ENCODE measurements at places on chromosomes 7 and 10.

GRCh38 chr10:22701132-22701826, 13.1 kb downstream of the PIP4K2A start:
- DNase-seq: no peak

DNA sequence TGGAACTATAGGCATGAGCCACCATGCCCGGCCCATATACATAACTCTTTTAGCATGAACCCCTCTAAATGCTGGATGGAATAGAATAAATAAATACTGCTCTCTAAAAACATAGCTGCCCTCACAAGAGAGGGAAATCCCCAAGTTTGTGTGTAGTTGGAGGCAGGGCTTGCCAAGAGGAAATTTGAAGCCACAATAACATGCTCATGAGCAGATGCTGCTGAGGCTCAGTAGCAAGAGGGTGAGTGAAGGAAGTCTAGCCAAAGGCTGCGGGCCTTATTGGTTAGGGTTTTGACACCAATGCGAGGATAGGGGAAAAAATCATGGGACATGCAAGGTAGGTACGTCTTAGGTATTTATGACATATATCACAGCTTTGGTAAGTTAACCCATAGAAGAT, 17.3 kb downstream of the TPK1 start:
- DNase-seq: no peak

DNA sequence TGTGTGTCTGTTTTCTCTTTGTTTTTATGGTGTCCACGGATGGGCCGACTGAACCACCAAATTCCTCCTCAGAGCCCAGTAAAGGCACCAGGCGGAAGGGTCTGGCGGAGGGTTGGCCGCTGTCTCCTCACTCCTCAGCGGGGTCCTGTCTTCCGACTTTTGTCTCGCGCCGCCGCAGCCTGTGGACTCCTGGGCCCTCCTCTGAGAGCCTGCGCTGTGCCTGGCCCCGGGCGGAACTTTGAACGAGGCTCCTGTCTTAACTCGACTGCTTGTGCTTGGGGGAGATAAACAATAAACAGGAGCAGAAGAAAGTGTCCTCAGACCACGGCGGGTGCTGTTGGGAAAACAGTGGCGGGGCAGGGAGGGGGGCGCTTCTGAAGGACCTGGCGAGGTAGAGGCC, 2.2 kb upstream of the FAM20C start:
- DNase-seq: no peak

DNA sequence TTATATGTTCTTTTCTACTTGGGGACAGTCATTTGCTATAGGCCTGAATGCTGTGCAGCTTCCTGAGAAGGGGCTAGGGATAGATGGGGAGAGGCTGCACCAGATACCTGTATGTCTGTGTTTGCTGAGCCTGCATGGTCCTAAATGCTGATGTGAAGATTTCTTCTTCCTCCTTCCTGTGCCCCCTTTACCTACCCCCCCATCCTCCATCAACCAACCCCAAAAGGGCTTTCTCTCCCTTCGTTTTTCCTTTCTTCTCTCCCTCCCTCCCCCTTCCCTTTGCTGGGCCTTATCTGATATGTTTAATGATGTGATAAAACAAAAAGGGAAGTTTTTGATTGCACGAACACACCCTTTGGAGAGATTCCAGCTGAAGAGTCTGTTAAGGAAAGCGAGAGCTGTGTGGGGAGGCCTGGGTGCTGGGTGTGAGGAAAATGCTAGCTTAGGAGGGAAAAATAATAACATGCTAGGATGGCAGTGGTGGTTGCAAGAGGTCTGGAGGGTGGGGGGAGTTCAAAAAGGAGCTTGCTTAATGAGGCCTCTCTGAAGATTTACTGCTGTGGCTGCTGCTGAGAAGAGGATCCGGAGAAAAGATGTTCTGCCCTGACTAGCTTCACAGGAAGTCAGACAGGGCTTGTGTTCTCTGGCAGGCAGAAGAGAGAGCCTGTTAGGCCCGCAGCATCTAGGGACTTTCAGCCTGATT, 101.8 kb downstream of the SAMD9 start:
- DNase-seq: no peak

GRCh38 chr7:92732316-92733036, 103.9 kb downstream of the CDK6 start:
- no peak for DNase-seq

- DNase-seq: no peak
Observed at GRCh38 chr7:123535517-123535916, 1.1 kb upstream of the IQUB start.

- DNase-seq: no peak
Observed at GRCh38 chr10:70348228-70348850, 34.1 kb downstream of the LRRC20 start.

- no peak for DNase-seq
Observed at GRCh38 chr10:133226251-133226808, 3.7 kb upstream of the UTF1 start.

- DNase-seq: peak; percentile 90
Observed at GRCh38 chr10:96991313-96991841, 159.3 kb downstream of the LCOR start.

DNA sequence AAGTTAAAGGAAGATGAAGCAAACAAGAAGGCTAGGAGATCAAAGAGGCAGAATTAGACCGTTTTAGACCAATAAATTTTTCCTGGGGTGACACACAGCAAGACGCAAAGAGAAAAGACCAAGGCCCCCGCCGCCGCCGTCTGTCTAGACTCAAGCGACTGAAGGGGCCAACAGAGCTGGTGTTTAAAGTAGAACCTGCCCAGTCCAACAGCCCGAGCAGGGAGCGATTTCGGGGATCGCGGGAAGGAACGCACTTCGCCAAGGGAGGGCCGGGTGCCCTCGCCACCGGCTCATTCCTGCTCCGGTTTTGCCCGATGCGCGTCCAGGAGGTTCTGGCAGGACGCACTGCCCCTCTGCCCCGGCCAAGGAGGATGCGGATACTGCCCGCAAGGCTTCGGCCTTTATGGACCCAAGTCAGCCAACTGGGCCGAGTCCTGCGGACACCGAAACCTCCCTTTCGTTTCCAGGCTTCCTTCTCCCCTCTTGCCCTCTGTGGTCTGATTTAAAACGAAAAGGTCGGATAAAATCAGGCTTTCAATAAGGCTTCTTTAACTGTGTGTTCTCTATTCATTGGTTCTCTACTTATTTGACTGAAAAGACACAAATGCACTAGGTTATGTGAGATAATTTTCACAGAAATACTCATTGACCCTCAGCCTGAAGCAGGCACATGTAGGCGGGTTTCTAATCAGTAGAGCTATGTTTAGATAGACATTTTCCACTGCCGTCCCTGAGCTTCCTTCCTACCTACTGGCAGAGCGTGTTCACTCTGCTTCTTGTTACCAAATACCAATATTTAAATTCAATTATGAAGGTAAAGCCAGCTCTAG, 2.2 kb upstream of the HOXA7 start:
- DNase-seq: no peak

GRCh38 chr7:44772440-44772839, 23.8 kb downstream of the ZMIZ2 start:
- DNase-seq: peak; percentile 65

GRCh38 chr10:96797485-96797884, 34.6 kb upstream of the LCOR start:
- no peak for DNase-seq

DNA sequence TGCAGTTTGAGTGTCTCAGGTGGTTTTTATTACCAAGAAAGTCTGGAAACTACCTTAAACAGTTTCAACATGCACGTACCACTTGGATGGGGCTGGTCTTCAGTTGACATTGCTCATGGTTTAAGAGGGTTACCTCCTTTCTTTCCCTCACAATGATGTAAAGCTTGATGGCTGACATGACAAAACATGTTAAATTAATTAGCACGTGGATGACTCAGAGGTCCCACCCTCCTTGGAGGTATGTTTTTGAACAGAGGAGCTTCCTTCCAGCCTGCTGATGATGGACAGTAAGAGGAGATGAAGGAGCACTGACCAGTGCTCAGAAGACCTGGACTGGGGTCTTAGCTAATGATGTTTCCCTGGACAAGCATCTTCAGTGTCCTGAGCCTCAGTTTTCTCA, 322.3 kb upstream of the PODXL start:
- DNase-seq: no peak

DNA sequence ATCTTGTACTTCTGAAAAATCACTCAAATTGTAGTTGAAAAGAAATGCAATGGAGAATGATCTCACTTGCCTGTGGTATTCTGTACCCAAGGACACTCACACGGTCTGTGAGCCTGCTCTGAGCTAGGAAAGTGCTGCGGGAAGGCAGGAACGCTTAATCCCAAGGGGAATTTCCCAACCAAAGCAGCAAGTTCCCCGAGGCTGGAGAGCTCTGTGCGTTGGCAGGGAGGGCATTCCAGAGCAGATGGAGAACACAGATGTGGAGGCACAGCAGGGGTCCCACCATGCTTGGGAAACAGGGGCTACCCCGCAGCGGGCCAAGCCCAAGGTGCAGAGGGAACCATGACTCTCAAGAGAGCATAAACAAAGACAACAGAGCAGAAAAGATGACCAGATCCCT, 13.6 kb downstream of the SVIL start:
- peak; percentile 53 for DNase-seq

GRCh38 chr7:150722431-150722931, 6.1 kb downstream of the GIMAP1 start:
- DNase-seq: peak; percentile 35

GRCh38 chr7:55177068-55177530, 158.3 kb downstream of the EGFR start:
- DNase-seq: peak; percentile 91

DNA sequence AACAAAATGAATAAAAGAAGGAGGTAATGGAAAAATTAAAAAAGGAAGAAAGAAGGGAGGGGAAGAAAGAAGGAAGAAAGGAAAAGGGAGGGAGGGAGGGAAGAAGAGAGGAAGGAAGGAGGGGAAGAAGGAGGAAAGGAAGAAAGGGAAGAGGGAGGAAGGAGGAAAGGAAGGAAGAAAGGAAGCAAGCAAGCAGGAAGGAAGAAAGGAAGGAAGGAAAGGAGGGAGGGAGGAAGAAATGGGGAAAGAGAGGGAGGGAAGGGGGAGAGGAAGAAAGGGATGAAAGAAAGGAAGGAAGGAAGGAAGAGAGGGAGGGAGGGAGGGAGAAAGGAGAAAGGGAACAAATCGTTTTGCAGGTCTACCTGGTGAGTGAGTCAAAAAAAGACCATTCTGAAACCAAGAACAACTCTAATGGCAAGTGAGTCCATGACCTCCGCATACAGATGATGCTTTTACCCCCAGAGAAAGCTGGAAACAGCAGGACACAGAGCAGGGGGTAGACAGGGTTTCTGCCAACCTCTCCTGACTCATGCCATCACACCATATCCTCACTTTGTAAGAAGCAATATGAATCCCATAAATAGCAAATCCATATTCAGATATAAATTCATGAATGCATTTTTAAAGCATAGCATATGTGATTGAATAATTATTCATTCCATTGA, 1112.9 kb upstream of the AUTS2 start:
- DNase-seq: no peak

GRCh38 chr7:104524853-104525252, 196.4 kb downstream of the LHFPL3 start:
- no peak for DNase-seq

GRCh38 chr7:138889582-138890498, 91.3 kb downstream of the KIAA1549 start:
- DNase-seq: no peak

DNA sequence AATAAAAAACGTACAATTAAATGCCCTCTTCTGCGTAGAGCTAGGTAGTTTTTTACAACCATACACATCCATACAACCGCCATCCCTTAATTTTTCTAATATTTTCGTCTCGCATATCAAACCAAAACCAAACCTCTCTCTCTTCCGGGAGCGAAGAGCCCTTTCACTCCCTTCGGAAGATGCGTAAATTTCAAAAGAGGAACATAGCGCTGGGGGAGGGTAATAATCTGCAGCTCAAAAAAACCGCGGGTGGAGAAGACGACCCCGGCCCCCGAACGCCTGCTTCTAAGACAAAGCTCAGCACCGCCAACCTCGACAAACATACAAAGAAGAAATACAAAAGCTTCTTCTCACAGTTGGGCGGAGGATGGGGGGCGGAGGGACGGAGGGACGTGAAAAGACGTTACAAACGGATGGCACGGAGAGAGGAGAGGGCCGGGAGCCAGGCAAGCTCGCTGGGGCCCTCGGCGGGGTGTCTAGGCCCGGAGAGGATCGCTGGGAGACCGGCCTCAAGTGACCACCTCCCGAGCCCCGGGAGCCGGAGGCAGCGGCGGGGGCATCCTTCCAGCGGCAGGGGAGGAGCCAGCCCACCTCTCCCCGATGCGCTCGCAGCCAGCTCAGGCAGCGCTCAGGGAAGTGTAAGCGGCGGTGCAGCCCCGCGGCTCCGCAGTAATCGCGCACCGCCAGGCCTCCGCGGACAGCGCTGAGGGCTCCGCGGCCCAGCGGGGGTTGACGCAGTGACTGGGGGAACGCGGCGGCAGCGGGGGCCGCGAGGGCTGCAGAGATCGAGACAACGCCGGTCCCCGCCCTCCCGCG, 851 bp downstream of the MKRN1 start:
- peak; percentile 88 for DNase-seq

DNA sequence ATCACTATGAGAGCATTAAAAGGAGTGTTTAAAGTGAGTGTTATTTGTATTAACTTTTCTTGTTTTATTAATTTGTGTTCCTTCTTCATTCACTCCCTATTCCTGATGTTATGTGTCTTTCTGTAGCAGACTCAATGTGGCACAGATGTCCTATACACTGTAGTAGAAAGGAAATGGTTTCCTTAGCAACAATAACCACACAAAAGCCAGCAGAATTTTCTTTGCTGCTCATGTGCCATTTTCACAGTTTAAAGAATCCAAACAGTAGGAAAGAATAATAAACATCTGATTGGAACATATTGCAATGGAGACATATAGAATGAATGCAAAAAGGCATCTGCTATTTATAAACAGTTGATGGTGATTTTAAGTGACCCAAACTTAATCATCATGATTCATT, 763.6 kb downstream of the PHTF2 start:
- no peak for DNase-seq

GRCh38 chr7:15214976-15215375, 312.4 kb upstream of the DGKB start:
- no peak for DNase-seq

DNA sequence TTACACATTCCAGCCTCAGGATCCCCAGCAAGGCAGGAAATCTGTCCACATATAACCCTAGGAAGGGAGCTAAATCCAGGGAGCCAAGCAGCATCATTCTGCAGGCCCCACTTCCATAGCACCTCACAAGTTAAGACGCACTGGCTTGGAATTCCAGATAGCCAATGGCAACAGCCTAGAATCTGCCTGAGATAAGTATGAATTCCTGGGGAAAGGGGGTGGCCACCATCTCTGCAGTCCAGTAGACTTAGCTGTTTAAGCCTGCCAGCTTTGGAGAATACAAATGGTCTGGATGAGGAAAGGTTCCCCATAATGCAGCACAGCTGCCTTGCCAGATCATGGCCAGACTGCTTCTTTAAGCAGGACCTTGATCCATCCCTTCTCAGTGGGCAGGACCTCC, 179.4 kb upstream of the PRSS1 start:
- peak; percentile 36 for DNase-seq

- no peak for DNase-seq
Observed at GRCh38 chr7:8121243-8121642, 140.7 kb downstream of the ICA1 start.

- DNase-seq: no peak
Observed at GRCh38 chr7:91517201-91517785, 253.1 kb downstream of the FZD1 start.

GRCh38 chr10:126687121-126687606, 16.7 kb upstream of the C10orf90 start:
- DNase-seq: no peak

GRCh38 chr7:25712500-25712899, 439.5 kb upstream of the NFE2L3 start:
- DNase-seq: no peak

All from osteoblast (primary cell).